ENCODE measurements at places on chromosomes 16 and 17.

DNA sequence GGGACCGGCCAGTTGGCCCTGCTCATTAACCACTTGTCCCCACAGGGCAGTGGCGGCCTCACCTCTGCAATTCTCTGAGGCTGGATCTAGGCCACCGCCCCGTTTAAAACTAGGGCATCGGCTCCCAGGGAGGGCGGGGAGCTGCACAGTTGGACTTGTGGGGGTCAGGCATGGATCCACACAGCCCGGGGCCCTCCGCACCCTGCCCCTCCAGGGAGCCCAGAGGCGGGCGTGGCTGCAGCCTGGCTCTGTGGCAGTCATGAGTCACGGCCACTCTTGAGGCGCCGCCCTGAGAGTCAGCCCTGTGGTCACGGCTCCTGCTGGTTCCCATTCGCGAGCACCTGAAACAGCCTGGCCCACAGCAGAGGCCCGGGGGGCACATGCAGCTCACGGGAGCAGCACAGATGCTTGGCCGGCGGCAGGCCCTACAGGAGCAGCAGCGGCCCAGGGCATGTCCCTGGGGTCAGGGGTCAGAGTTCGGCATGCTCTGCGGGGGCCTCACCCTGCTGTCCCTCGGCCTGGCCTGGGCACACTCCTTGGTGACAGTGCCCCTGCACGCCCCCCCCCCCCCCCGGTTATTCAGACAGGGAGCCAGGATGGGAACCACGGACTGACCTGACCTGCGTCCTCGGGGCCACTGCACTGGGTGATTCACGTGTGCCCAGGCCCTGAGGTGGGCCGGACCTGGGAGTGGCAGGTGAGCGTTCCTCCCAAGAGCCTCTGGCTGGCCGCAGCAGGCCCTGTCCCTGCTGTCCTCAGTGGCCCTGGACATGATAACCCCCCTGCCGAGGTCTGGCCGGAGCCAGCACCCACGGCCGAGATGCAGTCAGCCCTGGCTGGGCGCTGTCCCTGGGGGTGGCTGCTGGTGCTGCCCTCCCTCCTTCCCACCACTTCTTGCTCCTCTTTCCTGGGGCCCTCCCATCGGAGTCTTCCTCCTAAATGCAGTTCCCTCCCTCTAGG, 8.2 kb downstream of the CAPN15 start:
- peak; percentile 91 for DNase-seq
- peaks cover 33% of the 10 kb centered on the region for H3K4me1 ChIP-seq
- no peaks in the 10 kb centered on the region for H3K36me3 ChIP-seq
- H3K27me3 ChIP-seq = no peaks in the 10 kb centered on the region

DNA sequence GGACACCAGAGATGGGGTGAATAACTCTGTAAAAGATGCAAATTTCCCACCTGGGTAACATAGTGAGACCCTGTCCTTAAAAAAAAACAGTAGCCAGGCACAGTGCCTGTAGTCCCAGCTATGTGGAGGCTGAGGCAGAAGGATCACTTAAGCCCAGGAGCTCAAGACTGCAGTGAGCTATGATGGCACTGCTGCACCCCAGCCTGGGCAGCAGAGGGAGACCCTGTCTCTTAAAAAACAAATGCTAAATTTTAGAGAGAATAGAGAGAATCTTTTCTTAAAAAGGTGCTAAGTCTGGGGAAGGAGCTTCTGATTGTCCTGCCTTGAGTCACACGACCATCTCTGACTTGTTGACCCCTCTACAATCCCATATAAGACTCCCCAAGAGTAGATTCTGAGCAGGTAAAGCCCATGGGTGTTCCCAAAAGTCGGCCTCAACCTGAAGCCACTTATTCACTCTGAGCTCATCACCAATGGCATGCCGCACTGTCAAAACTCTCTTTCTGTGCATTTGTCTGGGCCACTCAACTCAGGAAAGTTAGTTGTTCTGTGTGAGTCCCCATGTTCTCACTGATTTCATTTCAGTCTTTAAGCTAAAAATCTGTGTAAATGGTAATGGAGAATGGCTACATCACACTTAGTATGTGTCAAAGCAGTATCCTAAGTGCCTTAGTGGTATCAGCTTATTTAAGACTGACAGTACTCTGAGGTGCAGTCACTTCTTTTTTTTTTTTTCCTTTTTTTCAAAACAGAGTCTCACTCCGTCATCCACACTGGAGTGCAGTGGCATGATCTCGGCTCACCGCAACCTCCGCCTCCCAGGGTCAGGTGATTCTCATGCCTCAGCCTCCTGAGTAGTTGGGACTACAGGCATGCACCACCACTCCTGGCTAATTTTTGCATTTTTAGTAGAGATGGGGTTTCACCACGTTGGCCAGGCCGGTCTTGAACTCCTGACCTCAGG, 41.6 kb downstream of the PRKCB start:
- no peak overlapping the region for H3K27ac ChIP-seq
- H3K4me3 ChIP-seq = no peak overlapping the region
- H3K27me3 ChIP-seq = no peaks in the 10 kb centered on the region
- no peaks in the 10 kb centered on the region for H3K4me1 ChIP-seq
- no peaks in the 10 kb centered on the region for H3K36me3 ChIP-seq

- peaks cover 9% of the 10 kb centered on the region for H3K36me3 ChIP-seq
- DNase-seq = no peak
- H3K4me3 ChIP-seq = no peak overlapping the region
- no peak overlapping the region for H3K27ac ChIP-seq
- H3K4me1 ChIP-seq = peaks cover 56% of the 10 kb centered on the region
These were observed 3.3 kb upstream of the ZC3H7A start for GRCh38 chr16:11800382-11800718.

DNA sequence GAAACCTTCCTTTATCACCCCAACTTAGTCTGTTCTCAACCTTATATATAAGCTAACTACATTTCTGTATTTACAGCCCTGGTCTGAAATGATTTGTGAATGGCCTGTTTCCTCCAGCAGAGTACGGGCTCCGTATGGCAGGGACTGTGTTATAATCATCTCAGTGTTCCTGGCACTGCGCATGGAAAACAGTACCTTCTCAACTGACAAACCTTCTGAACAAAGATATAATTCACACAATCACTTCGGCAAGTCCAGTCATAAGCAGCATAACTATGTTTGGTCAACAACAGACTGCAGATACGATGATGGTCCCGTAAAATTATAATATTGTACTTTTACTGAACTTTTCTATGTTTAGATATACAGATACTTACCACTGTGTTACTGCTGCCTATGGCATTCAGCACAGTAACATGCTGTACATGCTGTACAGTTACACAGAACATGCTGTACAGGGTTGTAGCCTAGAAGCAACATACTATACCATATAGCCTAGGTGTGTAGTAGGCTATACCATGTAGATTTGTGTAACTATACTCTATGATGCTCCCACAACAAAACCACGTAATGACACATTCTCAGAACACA, 30.0 kb downstream of the ANKFY1 start:
- H3K4me1 ChIP-seq = peaks cover 46% of the 10 kb centered on the region
- H3K36me3 ChIP-seq = peaks cover 19% of the 10 kb centered on the region
- no peak overlapping the region for H3K4me3 ChIP-seq
- DNase-seq = no peak

DNA sequence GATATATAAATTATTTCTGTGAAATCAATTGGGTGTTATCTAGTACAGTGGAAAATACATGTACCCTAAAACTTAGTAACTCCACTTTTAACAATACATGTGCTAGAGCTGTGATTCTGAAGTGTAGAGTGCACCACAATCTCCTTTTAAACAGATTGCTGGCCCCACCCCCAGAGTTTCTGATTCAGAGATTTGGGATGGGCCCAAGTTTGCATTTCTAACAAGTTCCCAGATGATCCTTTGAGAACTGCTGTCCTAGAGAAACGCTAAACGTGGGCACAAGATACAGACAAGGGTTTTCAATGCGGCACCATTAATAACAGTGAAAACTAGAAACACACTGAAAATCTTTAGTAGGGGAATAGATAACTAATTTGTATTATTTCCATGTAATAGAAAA, 49.2 kb downstream of the NXPH3 start:
- H3K36me3 ChIP-seq = peaks cover 13% of the 10 kb centered on the region
- no peaks in the 10 kb centered on the region for H3K27me3 ChIP-seq
- no peak for DNase-seq
- peaks cover 7% of the 10 kb centered on the region for H3K4me1 ChIP-seq
